Left cardiac atrium (tissue), 4 donors: ENCODE measurements at places on chromosomes 13 and 19. TPM values are rescaled to one million over a fixed set of nuclear protein-coding genes. Genes with fewer than 3 reads are reported as not detected.

ZNF724 gene
- total RNA-seq = 1.2 TPM

KIR2DL1 gene
- not detected for total RNA-seq

ONECUT3 gene
- not detected for total RNA-seq

ZSCAN5B gene
- total RNA-seq = not detected

PRSS57 gene
- total RNA-seq = not detected

ZNF229 gene
- total RNA-seq = 5.2 TPM

CCDC8 gene
- total RNA-seq = 29.6 TPM

ELANE gene
- total RNA-seq = 2.4 TPM

IZUMO2 gene
- not detected for total RNA-seq

PEAK3 gene
- total RNA-seq = 1.0 TPM

C19orf85 gene
- not detected for total RNA-seq

FGF14 gene
- 3.7 TPM for total RNA-seq

RFPL4A gene
- not detected for total RNA-seq

FXYD7 gene
- not detected for total RNA-seq

ZNF653 gene
- total RNA-seq = 3.7 TPM

AMER2 gene
- total RNA-seq = not detected

ZNF99 gene
- total RNA-seq = 0.18 TPM
